ENCODE measurements at places on chromosomes 7 and 10. TPM values are rescaled to one million over a fixed set of nuclear protein-coding genes. Genes with fewer than 3 reads are reported as not detected.

MBL2 gene
- 80.8 TPM for polyA plus RNA-seq

ADAM22 gene
- polyA plus RNA-seq, result 0.04 TPM

DNA sequence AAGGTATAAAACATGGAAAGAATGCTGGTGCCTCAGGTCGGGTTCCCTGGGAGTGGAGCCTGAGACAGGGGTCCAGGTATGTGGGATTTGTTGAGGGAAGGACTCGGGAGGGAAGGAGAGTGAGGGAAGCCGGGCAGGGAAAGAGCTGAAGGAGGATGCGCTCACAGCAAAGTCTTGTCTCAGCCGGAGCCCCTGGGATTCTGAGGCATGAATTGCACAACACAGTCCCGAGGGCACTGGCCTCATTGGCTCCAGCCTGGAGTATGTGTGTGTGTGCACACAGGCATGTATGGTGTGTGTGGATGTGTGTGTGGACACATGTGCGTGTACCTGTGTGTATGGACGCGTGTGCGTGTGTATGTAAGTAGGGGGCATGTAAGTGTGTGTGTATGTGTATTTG, 87.4 kb downstream of the WDFY4 start:
- DNase-seq, result no peak
- no peaks in the 10 kb centered on the region for H3K36me3 ChIP-seq
- H3K27me3 ChIP-seq, result no peaks in the 10 kb centered on the region

DNA sequence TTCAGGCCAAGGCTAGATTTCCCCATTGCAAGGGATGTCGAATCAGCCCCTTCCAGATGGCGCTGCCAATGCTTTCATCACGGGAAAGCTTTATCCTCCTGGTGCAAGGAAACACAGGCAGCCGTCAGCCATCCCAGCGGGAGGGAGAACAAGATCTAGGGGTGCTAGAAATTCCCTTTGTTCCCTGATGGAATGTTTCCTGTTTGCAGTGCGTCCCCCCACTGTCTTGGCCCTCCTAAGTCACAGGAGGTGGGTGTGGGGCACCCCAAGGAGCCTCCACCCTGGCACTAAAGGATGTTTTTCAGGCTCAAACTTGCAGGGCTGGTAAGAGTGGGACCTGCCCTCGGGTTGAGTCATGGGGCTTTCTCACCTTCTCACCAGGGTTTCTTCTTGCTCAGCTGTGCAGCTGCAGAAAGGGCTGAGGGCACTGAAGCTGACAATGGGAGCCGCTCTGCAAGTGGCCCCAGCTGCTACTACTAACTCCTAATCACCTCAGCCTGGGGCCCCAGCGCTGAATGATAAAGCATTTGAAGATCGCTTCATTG, 103.6 kb downstream of the PRPF18 start:
- H3K4me3 ChIP-seq, result no peak overlapping the region
- no peak for DNase-seq
- H3K36me3 ChIP-seq, result peaks cover 23% of the 10 kb centered on the region
- no peak overlapping the region for H3K27ac ChIP-seq
- H3K4me1 ChIP-seq, result peaks cover 16% of the 10 kb centered on the region

HYAL4 gene
- not detected for polyA plus RNA-seq

- H3K27me3 ChIP-seq, result no peaks in the 10 kb centered on the region
- peak overlapping the region; percentile 57 for H3K4me3 ChIP-seq
- H3K36me3 ChIP-seq, result no peaks in the 10 kb centered on the region
Observed at GRCh38 chr7:55255496-55256445, 109.4 kb upstream of the LANCL2 start.

DNA sequence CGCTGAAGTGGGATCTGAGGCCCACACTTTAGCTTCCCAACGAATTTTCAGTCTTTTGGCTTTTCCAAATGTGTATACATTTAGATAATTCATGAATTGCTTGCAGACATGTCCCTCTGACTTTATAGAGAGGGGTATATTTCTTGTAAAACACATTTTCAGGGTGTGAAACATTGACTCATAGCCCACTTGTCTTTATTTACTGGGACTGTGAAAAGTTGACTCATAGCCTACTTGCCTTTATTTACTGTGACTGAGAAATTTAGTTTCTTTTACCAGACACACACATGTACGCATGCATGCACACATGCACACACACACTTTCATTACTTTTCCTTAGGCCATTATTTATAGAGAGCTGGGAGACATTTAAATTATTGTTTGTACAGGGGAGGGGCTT, 79.1 kb downstream of the VTI1A start:
- no peak overlapping the region for H3K4me3 ChIP-seq
- no peak overlapping the region for H3K27ac ChIP-seq

DNA sequence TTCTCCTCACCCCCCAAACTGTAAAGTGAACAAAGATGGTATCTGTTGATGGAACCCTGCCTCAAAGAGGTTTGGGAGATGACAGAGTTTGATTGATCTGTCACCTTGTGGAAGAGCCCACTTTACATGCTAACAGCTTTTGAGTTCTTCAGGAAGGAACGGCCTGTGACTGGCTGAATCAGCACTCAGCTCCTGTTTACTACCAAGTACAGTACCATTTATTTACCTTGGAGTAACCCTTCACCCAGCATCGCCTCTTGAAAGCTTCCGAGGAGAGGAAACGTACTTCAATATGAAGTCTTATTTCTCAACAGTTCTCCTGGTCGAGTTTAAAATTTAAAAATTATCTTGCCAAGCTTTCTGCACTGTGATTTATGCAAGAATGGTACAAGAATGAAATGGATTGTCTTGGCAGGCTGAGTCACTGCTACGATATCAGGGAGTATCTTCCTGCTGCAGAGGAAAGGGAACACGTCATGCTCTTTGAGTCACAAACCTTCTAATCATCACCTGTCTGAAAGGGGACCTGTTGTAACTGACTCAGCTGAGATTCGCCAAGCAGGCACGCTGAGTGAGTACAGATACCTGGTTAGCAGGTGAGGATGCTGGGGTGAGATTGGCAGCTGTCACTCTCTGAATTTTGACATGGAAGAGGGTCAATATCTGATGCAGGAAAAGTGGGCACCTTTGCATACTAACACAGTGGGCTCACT, 30.1 kb downstream of the KLF6 start:
- H3K4me3 ChIP-seq, result no peak overlapping the region
- peaks cover 3% of the 10 kb centered on the region for H3K4me1 ChIP-seq

GRCh38 chr10:102421757-102422512, 1.3 kb downstream of the FBXL15 start:
- H3K4me3 ChIP-seq, result peak overlapping the region; percentile 95
- H3K36me3 ChIP-seq, result peaks cover 10% of the 10 kb centered on the region
- H3K4me1 ChIP-seq, result peaks cover 42% of the 10 kb centered on the region
- peak; percentile 59 for DNase-seq
- peak overlapping the region; percentile 87 for H3K27ac ChIP-seq

HPS1 gene
- 56.7 TPM for polyA plus RNA-seq

GRCh38 chr7:17094963-17095574, 203.4 kb upstream of the AHR start:
- H3K27me3 ChIP-seq, result no peaks in the 10 kb centered on the region
- H3K27ac ChIP-seq, result no peak overlapping the region
- peaks cover 14% of the 10 kb centered on the region for H3K4me1 ChIP-seq
- DNase-seq, result no peak
- no peak overlapping the region for H3K4me3 ChIP-seq
